ENCODE measurements at places on chromosomes 3 and 15.

DNA sequence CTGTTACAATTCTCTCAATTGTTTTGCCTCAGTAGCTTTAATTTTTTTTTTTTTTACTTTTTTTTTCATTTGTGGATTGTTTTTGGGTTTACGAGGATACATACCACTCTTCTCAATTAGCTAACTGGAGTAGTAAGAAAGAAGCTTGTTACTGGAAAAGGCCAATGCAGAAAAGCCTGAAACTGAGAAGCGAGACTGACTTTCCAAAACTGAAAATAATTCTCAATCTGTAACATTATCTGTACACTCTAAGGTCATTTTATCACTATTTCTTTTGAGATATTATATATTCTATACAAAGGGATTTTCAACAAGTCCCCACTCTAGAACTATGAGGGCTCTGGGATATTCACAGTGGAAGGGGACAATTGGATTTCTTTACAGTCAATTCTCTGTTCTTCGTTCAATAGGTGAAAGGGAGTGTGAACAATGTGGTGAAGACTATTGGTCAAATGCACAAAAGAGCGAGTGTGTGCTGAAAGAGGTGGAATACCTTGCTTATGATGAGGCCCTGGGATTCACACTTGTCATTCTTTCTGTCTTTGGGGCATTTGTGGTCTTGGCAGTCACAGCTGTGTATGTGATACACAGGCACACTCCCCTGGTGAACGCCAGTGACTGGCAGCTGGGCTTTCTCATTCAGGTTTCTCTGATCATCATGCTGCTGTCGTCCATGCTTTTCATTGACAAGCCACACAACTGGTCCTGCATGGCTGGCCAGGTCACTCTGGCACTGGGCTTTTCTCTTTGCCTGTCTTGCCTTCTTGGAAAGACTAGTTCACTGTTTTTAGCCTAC, 83.9 kb upstream of the KCNAB1 start:
- no peak for DNase-seq

- DNase-seq: no peak
Observed at GRCh38 chr3:186079925-186080324, 29.0 kb downstream of the ETV5 start.

DNA sequence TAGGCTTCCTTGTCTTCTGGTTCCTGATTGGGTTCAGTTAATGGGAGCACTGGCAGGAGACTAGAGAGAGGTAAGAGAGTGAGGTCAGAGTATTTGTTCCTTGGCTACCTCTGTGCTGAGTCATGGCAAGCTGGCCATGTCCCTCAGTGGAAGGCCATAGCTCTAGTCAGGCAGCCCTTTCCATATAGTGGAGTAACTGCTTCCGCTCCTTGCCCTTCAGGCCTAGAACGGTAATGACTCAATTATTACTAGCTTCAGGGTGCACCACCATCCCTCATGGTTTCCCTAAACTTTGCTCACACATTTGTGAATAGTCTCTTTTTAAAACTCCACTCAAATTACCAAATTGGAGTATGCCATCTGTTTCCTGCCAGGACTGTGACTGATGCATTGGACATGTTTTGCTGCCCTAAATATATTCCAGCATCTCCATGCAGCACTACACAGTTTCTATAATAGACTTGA, 10.5 kb upstream of the ANO10 start:
- DNase-seq: peak; percentile 77

DNA sequence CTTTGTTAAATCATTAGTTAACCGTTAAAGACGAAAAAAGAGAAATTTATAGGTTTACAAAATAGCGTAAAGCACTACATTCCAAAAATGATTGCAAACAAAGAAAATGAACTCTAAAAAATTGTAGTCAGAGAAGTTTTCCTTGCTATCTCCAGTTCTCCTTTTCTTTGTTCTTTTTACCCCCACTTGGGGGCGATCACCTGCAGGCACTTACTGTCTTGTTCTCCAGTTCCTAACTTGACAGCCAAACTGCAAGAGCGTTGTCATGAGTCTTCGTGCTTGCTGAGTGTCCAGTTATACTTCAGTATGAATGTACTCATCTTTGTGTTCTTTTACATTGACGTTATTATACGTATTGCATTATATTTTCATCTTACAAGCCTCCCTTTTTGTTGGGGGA, 54.5 kb downstream of the CHD2 start:
- no peak for DNase-seq

- DNase-seq: no peak
Observed at GRCh38 chr3:94990952-94991705, 928.3 kb downstream of the NSUN3 start.

GRCh38 chr15:33716025-33716424, 252.3 kb upstream of the CHRM5 start:
- no peak for DNase-seq

Data from endothelial cell of umbilical vein (primary cell).